ENCODE measurements at places on chromosomes 16 and 17.
A peak's percentile ranks its signal among the peaks of the same experiment; 100 is the strongest.

- no peak for DNase-seq
Measured at GRCh38 chr16:75486014-75486675, 9.1 kb downstream of the CHST6 start.

DNA sequence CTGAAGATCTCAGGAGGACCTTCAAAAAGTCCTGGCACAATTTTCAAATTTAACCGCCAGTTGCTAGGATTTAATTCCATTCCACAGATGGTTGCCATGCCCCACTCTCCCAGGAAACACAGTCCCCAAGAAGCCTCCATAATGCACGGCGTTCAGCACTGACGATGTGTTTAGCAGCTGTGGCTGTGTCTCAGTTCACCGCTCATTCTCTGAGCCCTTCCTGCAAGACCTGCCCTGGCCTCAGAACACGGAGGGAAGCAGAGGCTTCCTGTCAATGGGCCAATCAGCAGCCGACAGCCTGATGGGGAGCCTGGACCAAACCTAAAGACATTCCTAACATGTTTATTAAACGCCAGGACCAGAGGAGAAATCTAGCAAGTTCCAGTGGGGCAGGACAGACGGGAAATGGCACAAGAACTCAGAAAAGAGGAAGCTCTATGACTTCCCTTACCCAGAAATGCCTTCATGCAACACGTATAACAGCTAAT, 4.9 kb downstream of the MYLK3 start:
- peak; percentile 34 for DNase-seq

DNA sequence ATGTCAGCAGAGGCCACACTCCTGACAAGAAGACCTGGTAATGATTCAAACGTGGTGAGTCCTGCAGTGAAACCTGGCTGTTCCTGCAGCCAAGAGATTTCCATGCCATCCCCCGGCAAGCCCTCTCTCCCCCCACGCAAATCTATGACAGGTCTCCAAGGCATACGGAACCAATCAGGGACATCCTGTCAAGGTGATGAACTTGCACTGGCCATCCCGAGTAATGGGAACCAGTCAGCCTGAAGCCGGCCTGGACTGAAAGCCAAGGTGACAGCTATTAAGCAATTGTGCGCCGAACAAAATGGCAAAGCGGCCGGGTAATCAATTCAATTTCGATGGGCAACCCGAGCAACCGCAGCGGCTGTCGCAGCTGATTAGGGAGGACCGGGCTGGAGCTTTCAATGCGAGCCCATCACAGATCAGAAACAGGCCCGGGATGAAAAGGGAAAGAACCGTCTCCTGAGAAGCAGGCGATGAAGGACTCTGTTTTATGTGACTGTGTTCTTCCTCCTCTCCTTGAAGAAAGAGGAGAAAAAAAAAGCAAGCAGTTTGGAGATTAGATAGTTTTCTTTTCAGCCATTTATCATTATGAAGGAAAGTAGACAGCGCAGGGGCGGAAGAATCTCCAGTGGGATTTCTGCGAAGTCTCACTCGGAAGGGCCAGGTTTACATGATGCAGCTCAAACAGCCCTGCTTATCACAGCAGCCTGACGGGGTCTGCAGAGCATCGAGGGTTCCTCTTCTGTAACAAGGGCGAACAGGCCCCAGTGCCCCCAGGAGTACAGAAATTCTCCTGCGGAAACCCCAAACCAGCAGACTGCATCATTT, 35.2 kb downstream of the TBX4 start:
- no peak for DNase-seq

DNA sequence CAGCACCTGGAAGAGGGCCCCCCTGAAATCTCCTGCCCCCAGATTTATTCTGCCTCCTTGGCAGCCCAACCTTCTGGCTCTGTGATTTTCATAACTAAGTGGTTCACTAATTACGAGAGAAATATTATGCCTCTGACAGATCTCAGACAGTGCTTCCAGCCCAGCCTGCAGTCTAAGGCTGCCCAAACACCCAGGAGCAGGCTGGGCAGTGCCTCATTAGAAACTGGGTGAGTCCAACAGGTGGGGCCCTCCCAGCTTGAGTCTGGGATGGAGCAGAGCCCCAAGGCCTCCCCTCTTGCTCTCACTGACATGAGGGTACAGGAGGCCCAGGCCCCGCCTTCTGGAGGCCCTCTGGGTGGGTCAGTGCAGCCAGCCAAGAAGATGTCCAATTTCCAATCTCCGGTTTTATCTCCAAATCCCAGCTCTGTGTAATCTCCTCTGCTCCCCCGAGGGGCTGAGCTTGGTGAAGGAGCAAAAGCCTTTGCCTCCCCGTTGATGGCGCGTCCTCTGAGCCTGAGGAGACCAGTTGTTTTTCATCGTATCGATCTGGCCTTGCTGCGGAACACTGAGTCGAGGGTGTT, 20.1 kb upstream of the ABCC3 start:
- no peak for DNase-seq

- DNase-seq = peak; percentile 25
Measured at GRCh38 chr17:40727447-40728231, 24.1 kb upstream of the KRT24 start.

DNA sequence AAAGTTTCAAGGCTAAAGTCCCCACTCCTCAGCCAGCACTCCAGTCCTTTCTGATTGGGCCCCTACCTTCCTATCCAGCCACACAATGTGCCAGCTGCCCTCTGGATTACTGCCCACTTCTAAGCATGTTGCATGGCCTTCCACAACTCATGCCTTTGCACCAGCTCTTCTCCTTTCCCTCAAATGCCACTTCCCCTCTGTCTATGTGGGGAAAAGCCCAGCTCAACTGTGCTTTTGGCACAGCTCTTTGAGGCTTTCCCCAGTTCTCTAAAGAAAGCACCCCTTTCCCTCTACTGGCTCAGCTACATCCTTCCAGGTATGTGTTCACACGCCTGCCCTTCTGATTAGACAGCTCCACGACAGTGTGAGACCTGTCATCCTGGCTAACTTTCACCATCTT, 18.5 kb downstream of the GTF3C1 start:
- DNase-seq = no peak

GRCh38 chr17:6556121-6557039, at the start of gene PITPNM3:
Gene PITPNM3, minus strand, starts transcription at chr17:6556555. Its CDS starts 149 bp downstream, at chr17:6556406.
- no peak for DNase-seq

- DNase-seq = peak; percentile 80
Measured at GRCh38 chr17:66191593-66192377, at the start of gene CEP112. Gene CEP112, minus strand, starts transcription at chr17:66192133.
